Psoas muscle (tissue), 8 donors: ENCODE measurements at places on chromosomes 16 and 17.

GRCh38 chr17:7414837-7415236 lies 5.3 kb upstream of the SPEM1 start:
- no peak for DNase-seq

DNA sequence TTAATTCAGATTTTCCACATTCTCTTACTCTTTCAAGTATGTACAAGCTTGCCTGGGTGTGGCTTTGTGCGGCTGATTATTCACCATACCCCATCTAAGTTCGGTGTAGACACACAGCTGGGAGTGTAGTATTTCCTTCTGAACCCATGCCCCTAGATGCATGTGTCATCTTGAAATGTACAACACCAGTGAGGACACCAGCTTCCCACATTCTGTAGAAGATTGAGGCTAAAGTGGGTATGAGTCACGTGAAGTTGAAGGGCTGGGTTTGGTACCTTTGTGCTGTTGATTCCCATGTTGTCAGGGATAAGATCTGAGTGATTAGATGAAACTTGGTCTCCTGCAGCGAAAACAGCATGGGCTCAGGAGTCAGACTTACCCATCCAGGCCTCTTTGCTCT lies 14.6 kb upstream of the DHX8 start:
- no peak for DNase-seq

DNA sequence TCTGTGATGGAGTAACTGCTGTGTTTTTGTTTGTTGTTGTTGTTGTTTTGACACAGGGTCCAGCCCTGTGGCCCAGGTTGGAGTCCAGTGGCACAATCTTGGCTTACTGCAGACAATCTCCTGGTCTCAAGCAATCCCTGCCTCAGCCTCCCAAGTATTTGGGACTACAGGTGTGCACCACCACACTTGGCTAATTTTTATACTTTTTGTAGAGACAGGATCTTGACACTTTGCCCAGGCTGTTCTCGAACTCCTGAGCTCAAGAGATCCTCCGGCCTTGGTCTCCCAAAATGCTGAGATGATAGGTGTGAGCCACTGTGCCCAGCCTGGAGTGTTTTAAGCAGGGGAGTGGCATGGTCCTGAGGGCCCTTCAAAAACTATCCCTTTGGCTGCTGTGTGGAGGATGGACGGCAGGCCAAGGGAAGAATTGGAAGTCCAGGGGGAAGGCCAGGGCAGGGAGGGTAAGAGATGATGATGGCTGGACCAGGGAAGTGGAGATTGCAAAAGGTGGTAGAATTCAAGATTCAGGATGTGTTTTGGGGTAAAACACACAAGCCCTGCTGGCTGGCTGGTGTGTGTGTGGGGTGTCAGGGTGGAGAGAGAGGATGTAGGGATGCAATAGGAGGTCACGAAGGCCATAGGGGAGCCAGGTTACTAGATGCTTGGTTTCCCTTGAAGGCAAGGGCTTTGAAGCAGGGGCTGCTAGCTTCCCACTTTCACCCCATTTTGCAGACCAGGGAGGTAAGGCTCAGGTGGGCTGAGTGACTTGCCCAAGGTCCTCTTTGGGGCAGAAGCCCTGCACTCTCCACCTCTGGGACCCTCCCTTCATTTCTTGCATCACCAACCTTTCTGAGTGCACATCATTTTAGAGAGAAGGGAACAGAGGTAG lies 18.8 kb upstream of the PLLP start:
- no peak for DNase-seq

DNA sequence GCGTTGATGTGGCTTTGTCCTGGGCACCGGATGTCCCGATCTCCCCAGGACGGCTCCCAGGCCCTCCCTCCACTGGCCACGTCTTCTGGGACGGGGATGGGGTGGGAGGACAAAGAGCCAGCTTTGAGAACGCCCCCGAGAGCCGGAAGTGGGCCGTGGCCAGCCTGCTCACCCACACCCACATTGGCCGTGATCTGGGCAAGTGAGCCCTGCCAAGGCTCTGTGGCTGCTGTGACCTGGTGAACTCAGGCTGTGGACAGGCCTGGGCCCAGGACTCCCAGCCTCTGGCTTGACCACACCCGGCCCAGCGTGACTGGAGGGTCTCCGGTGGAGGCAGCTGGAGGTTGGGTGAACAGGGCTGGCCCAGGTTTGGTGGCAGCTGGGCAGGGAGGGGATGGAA lies 3.3 kb downstream of the CDH15 start:
- DNase-seq: no peak

GRCh38 chr17:37839196-37839978 lies 84.8 kb upstream of the TBC1D3K start:
- DNase-seq: no peak

GRCh38 chr17:43448720-43449469 lies 34.9 kb upstream of the DHX8 start:
- DNase-seq: no peak

DNA sequence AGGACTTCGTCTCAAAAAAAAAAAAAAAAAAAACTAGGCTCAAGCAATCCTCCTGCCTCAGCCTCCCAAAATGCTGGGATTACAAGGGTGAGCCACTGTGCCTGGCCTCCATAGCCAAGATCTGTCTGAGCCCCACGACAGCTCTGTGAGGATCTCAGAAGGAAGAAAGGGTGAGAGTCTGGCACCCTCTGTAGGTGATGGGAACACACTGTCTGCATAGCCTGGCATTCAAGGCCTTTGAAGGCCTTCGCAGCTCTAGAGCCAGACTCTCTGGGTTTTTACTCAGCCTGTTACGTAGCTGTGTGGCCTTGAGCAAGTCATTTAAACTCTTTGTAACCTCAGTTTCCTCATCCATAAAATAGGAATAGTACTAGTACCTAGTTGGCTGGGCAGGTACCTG lies 6.3 kb upstream of the XPO6 start:
- DNase-seq: no peak
